SK-N-DZ (cell line): ENCODE measurements at places on chromosomes 5 and 9.

GRCh38 chr9:134175808-134176598 lies 11.6 kb upstream of the RNU6ATAC start:
- no peak for DNase-seq

GRCh38 chr9:72441848-72442607 lies 77.0 kb upstream of the ZFAND5 start:
- DNase-seq = no peak

DNA sequence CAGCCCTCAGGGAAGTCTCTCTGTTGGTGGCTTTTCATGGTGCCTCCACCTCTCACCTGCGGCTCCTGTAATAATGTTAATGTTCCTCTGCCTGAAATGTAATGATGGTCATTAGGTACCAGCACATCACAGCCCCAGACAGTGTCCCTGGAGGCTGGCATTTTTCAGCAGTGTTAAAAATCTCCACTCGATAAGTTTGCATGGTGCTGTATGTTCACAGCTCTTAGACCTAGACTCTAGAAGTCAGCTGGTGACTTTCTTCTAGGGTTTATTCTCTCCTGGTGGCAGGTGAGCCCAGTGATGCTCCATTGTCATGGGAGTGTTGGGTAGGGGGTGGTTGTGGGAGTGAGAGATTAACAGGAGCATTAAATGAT lies 53.1 kb downstream of the GPR107 start:
- no peak for DNase-seq

- no peak for DNase-seq
These were observed 413.2 kb downstream of the CETN3 start for GRCh38 chr5:89996335-89996734.

- no peak for DNase-seq
These were observed 31.9 kb upstream of the ZNF622 start for GRCh38 chr5:16497546-16497945.

DNA sequence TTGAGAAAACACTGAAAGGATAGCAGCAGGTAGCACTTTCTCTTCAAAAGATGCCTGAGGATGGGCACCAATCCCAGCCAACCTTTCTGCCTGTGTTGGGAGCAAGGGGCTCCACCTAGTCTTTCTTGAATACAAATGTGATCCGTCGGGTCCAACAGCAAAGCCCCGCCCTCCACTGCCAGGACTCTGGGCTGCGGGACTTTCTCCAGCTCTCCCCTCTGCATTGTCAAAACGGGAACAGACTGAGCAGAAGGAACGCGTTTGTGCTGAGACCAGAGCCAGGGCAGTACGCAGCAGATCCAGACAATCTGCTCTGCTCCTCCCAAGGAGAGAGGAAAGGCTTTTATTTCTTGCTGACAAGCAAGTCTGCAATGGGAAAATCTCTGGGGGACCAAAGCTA lies 139.7 kb downstream of the SEC61B start:
- no peak for DNase-seq

DNA sequence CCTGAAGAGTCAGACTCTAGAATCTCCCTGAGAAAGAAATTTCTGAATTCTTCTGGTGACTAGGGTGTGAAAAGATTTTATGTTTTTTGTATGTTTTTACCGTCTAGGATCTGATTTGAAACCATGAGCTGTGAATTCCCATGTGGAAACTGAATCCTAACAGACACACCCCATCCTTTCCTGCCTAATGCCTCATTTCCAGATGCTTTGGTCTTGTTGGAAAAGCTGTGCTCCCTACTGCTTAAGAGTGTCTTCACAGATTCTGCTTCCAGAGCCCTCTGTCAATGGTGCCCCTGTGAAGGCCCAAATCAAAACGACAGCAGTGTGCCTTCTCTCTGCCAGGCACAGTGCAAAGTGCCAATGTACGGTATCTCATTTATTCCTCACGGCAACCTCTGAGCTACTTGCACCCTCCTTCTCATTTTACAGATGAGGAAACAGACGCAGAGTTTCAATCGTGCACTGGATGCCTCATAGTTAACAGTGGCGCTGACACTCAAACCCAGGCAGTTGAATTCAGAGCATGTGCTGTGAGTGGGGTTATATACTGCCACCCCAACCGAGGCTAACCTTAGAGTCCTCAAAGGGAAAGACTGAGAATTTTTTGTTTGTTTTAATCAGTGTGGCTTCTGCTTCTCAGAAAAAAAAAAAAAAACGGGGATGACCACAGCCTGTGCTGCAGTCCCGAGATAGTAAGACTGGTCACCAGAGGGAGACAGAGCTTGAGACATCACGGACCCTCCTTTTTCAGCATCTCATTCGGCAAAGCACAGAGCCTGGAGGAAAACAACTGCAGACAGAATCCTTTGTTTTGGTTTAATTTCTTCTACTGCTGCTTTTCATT lies 188.4 kb downstream of the SNCAIP start:
- DNase-seq = peak; percentile 68

GRCh38 chr9:85420750-85421149 lies 321.0 kb downstream of the AGTPBP1 start:
- peak; percentile 64 for DNase-seq

GRCh38 chr5:40315126-40315525 lies 364.6 kb upstream of the PTGER4 start:
- no peak for DNase-seq

DNA sequence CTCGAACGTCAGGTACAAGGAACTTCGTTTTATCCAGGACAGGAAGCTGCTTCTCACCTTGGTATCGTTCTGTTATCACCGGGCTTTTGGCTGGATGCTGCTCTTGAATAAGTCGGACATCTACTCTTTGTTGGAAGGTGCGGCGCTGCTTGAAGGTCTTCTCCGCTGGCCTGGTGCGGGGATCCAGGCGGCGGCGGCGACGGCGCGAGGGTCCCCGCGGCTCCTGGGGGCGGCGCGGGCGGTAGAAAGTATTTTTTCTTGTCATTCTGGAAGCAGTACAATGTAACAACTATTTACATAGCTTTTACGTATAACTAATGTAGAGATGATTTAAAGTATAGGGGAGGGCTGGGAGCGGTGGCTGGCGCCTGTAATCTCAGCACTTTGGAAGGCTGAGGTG lies 52.3 kb downstream of the ACER2 start:
- no peak for DNase-seq
